ENCODE measurements at places on chromosomes 1 and 21.

GRCh38 chr1:110308247-110308646 lies 30.9 kb upstream of the RBM15 start:
- no peak for DNase-seq

DNA sequence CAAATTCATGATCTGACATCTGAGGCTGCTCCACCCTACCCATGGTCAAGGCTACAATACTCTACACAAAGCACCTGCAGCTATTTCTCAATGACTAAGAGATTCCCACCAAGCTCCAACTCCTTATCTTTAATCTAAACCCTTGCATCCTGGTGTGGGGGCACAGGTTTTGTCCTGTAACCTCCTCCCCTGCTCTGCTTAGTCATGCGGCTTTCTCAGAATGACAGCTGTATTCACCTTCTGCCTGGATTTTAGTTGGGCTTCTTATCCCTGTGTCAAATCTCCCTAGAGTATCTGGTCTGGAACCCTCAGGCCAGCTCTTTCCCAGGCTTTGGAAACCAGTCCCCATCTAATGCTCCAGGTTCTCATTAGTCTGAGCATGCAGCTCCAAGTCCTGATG lies 159.0 kb downstream of the BARHL2 start:
- DNase-seq = no peak

- DNase-seq = no peak
Observed at GRCh38 chr1:59025898-59026426, 242.1 kb upstream of the JUN start.

GRCh38 chr1:56329970-56330369 lies 249.4 kb downstream of the PLPP3 start:
- no peak for DNase-seq

Data from globus pallidus (tissue), 1 donor.